Uterus (tissue), 4 donors: ENCODE measurements at places on chromosomes 6 and 20. TPM values are rescaled to one million over a fixed set of nuclear protein-coding genes. Genes with fewer than 3 reads are reported as not detected.

- DNase-seq: peak; percentile 36
Observed at GRCh38 chr6:39530201-39530759, 194.9 kb downstream of the KIF6 start.

ORC3 gene
- 43.9 TPM for total RNA-seq

GRCh38 chr6:163707387-163708355, 293.2 kb downstream of the QKI start:
- DNase-seq: no peak

DNA sequence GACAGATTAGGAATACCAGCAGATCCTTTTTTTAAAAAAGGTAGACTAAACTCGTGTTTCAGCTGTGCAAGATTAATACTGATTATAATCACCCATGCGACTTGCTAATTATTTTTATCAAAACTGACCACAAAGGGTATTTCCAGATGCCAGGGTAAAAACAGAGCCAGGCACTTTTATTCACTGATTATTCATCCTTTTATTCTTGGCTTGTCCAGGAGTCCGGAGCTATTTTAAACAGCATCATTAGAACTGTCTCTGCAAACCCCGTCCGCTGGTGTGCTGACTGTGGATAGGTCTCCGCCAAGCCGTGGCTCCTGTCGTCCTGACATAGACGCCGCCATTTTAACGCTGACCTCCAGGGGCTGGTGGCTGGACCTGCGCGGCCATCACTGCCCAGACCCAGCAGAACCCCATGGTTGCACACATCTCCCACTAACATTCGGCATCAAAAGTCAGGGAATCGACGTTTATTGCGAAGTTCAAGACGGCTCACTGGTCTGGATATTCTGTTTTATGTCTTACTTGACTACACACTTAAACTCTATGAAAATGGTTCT, 364.8 kb downstream of the THBS2 start:
- DNase-seq: no peak

GRCh38 chr6:105452924-105453756, 50.3 kb upstream of the PREP start:
- no peak for DNase-seq

SLC22A1 gene
- 0.35 TPM for total RNA-seq

GPLD1 gene
- 5.8 TPM for total RNA-seq

GRCh38 chr6:159978291-159979135, 9.6 kb downstream of the IGF2R start:
- no peak for DNase-seq

DNA sequence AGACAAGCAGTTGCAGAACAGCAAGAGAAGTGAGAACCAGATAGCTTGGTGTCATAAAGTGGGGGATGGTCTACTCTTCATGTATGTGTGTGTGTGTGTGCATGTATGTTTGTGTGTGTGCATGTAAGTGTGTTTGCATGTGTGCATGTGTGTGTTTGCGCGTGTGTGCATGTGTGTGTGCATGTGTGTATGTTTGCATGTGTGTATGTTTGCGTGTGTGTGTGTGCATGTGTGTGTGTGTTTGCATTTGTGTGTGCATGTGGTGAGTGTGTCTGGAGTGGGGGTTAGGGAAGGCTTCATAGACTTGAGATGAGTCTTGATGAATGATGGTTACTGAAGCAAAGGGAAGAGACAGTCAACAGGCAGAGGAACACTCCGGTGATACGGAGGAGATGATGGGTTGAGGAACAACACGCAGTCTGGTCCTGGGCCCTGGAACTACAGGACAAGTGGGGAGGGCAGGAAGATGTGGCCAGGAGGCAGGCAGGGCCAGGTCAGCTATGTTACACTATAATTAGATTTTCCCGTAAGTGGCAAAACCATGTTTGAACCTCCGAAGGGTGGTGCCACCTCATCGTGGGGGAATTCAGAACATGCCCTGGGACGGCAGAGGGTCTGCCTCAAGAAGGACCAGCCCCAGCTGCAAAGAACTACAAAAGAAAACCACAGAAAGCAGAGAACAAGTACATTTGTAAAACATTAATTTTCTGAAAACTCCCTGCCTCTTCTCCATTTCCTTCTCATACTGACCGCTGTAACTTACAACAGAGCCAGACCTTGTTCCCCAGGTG, 38.7 kb upstream of the PDE10A start:
- no peak for DNase-seq

XKR7 gene
- not detected for total RNA-seq

LPIN3 gene
- total RNA-seq: 7.4 TPM

OR2J3 gene
- total RNA-seq: not detected

TMC2 gene
- not detected for total RNA-seq

- no peak for DNase-seq
Observed at GRCh38 chr6:11313207-11313606, 80.7 kb upstream of the NEDD9 start.

GJA1 gene
- 260 TPM for total RNA-seq

DNA sequence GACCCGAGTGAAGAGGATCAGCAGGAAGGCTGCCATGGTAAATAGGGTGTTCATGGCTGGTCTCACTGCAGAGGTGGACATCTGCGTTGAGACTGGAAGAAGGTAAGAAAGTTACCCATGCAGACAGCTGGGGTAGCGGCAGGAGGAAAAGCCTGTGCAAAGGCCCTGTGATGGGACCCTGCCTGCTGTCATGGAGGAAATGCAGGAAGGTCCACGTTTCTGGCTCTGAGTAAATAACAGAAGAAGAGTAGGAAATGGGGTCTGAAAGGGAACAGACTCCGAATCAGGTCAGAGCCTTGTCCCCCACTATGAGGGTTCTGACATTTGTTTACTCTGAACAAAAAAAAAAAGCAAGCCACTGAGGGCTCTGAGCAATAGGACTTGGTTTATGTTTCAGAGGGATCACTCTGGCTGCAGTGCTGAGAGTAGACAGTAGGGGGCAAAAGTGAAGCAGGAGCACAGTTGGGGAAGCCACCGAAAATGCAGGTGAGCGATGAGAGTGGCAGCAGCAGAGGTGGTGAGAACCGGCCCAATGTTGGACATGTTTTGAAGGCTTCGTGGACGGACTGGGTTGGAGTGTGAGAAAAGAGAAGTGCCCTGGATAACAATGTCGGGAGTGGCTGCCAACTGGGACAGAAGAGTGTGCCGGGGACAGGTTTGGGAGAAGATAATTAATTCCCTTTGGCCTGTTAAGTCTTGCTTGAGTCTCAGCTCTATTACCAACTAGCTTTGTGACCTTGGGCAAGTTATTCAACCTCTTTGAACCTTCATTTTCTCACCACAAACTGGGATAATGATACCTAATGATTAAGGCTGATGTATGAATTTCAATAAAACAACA, 57.9 kb upstream of the MAP7 start:
- DNase-seq: peak; percentile 49

DNA sequence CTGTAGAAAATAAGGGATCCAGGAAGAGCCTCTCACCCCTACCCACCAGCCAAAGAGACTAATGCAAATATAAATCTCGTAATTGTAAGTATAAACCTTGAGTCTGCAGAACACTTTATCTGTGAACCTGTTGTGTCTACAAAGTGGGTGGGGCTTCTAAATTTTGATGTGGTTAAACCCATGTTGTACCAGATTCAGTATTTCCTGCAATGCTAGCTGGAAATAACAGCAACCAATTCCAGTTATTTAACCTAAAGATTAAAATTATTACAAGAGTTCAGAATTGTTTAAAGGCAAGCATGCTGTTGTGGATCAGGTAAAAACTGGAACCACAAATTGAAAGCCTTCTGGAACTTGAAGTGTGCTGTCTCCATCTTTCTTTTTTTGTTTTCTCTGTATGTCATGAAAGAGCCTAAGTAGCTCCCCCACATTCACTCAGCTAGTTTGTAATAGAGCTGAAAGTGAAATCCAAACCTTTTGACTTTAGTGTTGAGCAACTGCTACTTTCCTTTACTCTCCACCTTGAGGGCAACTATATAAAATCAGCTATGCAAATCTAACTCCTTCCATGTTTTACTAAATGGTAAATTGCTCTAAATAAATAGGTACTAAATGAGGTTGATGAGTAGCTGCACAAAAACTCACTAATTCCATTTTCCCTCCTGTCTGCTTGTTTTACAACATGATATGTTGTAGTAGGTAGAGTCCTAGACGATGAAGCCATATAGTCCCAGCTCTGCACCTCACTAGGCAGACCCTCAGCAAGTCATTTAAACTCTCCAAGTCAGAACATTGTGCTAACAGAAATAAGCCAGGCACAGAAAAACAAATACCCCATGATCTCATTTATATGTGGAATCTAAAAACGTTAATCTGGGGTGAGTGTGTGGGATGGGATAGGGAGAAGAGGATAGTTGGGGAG, 17.9 kb upstream of the THEMIS start:
- DNase-seq: no peak

GRCh38 chr20:5067877-5068645, 51.7 kb downstream of the PCNA start:
- no peak for DNase-seq

PRKN gene
- 21.3 TPM for total RNA-seq

- DNase-seq: no peak
Observed at GRCh38 chr6:120584111-120584760, 750.0 kb downstream of the TBC1D32 start.

KHDC1 gene
- total RNA-seq: not detected

GRCh38 chr6:138234363-138234762, 16.1 kb upstream of the PBOV1 start:
- no peak for DNase-seq

DNA sequence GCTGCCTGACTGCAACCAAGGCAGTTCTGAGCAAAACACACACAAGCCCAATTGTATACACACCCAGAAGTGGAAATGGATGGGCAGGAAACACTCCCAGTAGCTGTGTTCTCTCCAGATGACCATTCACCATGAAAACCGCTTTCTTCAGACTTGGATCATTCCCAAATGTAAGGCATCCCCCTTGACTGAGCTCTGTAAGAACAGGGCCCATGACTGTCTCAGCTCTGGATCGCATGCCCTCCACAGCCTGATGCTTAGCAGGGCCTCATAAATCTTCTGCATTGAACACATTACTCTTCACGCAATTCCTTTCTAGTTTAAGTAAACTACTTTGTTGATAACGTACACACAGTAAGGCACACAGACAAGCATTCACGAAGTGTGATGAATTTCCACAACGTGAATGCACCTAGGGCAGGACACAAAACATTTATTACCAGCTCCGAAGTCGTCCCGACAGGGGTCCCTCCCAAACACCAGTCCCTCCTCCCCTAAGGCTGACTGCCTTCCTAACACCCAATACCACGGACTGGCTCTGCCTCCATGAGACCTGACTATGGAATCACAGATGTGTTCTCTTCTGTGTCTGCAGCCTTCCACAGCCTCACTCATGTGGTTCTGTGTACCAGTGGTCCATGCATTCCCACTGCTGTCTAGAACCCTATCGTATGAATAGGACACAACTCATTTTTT, 31.7 kb downstream of the BMP7 start:
- DNase-seq: no peak

DNA sequence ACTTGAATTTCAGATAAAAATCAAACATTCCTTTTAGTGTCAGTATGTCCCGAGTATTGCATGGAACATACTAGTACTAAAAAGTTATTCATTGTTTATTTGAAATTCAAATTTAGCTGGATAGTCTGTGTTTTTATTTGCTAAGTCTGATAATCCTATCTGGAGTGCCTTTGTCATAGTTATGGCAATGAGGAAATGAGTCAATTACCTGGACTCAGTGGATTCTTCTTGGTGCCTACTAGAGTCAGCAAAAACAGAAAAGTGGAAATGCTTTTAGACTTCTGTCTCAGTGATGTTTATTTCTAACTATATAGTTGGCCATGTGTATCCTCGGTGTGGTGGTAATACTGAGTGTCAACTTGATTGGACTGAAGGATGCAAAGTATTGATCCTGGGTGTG, 121.3 kb upstream of the EEF1E1 start:
- DNase-seq: no peak
